ENCODE measurements at places on chromosomes 5 and 9.

GRCh38 chr5:178204935-178205748 lies 809 bp downstream of the HNRNPAB start:
- peak; percentile 86 for DNase-seq

DNA sequence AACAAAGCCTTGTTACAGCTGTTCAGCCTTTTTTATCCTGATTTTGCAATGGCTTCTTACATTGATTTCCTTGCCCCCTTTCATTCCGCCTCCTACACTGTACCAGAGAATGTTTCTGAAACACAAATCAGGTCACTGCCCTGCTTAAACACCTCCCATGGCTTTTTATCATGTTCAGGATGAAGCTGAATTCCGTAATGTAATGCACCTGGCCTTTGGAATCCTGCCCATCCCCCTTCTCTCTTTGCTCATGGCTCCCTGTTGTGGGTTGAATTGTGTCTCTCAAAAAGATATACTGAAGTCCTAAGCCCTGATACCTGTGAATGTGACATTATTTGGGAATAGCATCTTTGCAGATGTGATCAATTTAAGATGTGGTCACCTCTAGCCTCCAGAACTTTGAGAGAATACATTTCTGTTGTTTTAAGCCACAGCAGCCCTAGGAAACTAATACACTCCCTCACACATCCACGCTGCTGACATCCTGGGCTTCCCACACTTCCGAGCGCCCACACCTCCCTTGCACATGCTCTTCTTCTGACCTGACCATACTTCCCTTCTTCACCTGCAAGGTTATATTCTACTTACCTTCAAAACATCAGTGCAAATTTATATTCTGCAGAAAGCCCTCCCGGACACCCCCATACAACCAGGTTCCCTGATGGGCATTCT lies 101.2 kb downstream of the DNAH5 start:
- DNase-seq = no peak

- DNase-seq = peak; percentile 48
Measured at GRCh38 chr5:53008751-53009150, 19.6 kb downstream of the ITGA2 start.

GRCh38 chr5:74390306-74390637 lies 250.3 kb downstream of the ENC1 start:
- no peak for DNase-seq

DNA sequence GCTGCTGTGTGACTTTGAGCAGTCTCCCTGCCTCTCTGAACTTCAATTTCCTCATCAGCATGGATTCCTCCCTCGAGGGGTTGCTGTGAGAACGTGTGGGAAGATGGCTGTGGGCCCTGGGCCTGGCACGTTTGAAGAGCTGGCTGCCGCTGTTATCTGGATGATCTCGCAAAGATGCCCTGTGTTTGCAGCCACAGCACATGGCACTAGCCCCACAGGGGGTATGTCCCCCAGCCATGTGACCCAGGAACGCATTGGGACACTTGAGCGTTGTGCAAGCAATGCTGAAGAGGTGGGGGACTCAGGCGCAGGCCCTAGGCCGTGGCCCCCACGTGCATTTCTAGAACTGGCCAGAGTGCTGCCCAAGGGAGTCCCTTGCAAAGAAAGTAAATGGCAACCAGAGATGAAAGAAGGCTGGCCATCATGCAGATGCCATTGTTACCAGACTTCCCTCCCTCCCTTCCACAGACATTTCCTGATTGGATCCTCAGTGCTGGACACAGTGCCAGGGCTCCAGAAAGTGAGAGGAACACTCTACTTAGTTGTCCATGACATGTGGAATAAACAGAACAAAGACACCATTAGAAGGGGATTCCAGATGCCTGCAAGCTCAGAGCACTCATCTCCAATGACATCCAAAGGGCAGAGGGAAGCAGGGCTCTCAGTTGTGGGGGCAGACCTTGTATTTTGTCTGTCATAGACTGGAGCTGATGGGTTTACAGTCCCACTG lies 65.1 kb upstream of the NEURL1B start:
- DNase-seq = no peak

GRCh38 chr5:59020611-59021285 lies 437.9 kb downstream of the RAB3C start:
- DNase-seq = peak; percentile 50

GRCh38 chr5:13249854-13250253 lies 694.6 kb downstream of the DNAH5 start:
- DNase-seq = no peak

DNA sequence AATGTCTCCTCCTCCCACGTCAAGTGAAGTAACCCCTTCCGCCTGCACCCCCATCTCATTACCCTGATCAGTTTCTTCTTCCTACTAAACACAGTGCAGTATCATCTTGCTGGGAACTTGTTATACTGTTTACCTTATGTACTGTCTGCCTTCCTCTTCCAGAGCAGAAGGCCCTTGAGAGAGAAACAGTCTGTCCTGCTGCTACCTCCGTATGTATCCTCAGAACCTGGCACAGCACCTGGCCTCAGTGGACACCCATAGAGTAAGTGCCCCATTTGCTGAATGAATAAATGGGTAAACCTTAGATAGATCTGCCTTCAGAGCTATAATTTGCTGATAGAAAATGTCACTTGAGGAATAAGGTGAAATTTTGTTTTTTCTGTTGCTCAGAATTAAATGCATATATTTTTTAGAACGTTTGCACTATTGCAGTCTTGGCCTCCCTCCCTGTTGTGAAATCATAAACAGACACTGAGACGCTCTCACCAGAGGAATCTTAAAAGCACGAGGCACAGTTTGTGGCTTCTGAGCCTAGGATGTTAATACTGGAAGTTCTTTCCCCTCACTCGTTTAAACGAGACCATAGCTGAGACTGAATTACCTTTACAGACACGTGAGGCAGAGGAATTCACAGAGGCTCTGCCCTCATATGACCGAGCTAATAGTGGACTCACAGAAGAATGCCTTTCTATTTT lies 223.1 kb upstream of the DAP start:
- no peak for DNase-seq

GRCh38 chr5:135041145-135041587 lies 7.1 kb upstream of the PITX1 start:
- no peak for DNase-seq

Data from stimulated activated CD8-positive, alpha-beta memory T cell treated with anti-CD3 and anti-CD28 coated beads, Interleukin-4, amount 100 ng/mL, for 48 hours (primary cell).